ENCODE measurements at places on chromosomes 3 and 15.
A peak's percentile ranks its signal among the peaks of the same experiment; 100 is the strongest.

DNA sequence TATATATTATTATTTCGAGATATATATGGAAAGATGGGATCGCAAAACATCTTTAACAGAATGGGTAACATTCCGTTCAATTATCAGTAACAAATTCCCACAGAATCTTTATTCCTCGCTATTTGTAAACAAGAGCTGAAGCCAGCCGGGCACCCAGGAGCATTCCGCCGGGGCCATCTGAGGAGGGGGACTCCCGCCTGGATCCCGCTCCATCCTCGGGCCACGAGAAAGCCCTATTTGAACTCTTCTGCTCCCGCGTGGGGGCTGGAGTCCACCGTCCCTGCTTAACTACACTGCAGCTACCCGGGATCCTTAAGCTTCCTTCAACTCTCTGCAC is 687 bp downstream of the GPR176 start:
- DNase-seq, result no peak

DNA sequence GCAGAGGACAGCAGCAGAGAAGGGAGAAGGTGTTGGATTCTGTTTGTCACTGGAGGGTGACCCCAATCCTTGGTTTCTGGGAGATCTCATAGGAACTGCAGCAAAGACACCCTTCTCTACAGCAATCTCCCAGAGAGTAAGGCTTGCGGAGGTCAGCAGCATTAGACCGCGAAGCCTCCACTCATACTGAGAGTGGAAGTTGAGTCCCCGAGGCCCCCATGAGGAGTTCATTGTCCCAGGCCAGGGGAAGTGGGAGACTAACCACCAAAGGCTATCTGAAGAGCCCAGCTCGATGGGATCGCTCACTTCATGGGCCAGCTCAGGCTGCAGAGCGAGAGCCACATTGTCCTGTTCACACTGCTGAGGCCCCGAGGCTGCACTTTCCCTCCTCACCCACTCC is 44.6 kb downstream of the GLDN start:
- DNase-seq, result no peak

DNA sequence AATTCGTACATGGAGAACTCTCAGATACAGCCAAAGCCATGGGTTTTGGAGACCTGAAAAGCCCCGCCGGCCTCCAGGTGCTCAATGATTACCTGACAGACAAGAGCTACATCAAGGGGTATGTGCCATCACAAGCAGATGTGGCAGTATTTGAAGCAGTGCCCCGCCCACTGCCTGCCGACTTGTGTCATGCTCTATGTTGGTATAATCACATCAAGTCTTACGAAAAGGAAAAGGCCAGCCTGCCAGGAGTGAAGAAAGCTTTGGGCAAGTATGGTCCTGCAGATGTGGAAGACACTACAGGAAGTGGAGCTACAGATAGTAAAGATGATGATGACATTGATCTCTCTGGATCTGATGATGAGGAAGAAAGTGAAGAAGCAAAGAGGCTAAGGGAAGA is 23.5 kb downstream of the MYO5A start:
- no peak for DNase-seq

DNA sequence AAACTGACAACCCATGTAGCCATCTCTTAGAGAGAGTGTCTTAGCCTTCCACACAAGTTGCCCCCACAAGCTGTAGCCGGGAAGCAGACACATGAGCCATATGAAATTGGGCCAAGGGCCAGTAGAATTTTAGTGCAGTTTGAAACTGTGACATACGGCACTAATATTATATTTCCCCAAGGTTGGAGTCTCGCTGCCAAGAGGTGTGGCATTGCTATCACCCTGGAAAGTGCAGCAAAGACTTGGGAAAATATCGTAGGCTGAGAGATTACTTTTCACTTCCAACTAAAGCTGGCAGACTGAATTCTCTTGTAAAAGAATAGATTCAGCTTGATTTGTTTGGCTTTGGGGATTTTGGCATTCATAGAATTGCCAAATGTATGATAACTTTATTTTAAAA is 89.2 kb downstream of the ECT2 start:
- DNase-seq, result no peak

DNA sequence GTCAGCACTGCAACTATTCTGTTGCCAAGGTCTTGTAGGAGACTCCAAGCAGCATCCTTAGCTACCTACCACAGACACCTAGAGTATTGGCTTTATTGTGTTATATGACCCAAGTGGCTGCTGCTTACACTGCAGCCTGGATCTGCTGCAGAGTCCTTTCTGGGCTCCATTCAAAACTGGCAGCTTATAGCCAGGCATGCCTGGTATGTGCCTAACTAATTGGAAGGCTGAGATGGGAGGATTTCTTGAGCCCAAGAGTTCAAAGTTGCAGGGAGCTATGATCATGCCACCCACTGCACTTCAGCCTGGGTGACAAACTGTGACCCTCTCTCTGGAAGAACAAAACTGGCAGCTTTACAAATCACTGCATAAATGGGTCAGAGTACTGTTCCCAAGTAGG is 8.6 kb downstream of the NDUFB4 start:
- no peak for DNase-seq

GRCh38 chr3:42173307-42173706 is 82.2 kb downstream of the TRAK1 start:
- DNase-seq, result no peak

GRCh38 chr15:88708655-88709054 is 69.8 kb downstream of the ISG20 start:
- DNase-seq, result no peak

DNA sequence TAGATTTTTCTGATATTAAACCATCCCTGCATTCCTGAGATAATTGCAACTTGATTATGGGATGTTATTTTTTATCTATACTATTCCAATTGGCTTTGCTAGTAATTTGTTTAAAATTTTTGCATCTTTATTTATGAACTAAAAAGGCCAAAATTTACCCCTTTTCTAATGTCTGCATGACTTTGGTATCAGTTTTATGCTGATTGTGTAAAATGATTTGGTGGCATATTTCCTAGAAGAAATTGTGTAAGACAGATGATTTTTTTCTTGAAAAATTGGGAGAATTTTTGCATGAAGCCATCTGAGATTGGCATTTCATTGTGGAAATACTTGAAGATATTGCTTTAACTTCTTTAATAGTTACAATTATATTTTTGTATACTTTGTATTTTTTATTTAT is 183.8 kb upstream of the TBL1XR1 start:
- DNase-seq, result no peak

DNA sequence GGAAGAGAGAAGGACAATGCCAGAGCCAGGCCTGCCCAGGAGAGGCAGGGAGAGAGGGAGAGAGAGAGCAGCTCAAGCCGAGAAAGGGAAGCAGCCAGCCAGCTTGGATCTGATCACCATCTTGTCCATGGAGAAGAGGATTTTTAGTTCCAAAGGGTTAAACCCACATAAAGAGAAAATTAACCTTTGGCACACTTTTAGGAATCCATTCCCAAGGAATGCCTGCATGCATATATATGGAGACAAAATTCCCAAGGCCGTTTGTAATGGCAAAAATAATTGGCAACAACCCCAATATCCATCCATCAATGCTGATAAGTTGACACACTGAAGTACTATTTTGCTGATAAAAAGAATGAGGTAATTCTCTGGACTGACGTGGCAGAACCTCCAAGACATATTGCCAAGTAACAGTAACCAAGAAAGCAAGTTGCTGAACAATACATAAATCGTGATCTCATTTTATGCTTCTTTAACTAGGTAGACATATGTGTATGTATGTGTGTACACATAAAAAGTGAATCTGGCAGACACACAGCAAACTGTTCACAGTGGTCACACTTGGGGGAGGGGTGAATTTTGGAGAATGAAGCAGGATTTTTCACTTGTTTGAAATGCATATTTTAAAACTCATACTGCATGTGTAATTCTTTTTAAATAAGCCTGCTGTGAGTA is 7.5 kb upstream of the STRA6 start:
- no peak for DNase-seq

DNA sequence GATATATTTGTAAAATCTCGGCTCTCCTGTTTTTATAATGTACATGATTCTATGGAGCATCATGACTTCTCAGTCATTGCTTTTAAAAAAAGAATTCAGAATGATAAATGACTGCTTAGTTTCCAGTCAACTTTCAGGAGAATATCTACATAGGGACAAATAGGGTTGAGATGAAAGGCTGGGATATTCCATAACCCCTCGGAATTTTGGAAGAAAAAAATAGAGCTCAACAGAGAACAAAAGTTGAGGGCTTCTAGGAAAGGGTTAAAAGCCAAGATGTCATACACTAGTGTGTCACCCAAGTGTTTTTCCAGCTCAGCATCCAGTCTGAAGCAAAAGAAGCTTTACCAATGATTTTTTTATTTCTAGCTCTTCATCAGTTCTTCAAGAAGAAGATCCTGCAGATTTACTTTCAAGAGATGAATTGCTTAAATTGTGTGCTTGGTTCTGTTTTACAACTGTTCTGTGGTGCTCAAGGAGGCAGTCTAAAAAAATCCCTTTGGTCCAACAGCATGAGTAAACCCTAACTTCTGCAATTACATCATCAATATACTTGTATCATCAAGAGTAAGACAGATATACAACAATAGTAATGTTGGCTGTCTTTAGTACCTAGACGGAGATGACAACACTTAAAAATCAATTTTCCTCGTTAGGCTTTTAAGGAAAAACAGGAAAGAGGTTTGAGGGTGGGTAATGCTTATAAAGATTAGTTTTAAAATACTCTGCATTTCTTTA is 979 bp downstream of the UNC13C start:
- DNase-seq, result no peak

GRCh38 chr3:167814441-167814951 is 79.0 kb downstream of the SERPINI1 start:
- peak; percentile 92 for DNase-seq

DNA sequence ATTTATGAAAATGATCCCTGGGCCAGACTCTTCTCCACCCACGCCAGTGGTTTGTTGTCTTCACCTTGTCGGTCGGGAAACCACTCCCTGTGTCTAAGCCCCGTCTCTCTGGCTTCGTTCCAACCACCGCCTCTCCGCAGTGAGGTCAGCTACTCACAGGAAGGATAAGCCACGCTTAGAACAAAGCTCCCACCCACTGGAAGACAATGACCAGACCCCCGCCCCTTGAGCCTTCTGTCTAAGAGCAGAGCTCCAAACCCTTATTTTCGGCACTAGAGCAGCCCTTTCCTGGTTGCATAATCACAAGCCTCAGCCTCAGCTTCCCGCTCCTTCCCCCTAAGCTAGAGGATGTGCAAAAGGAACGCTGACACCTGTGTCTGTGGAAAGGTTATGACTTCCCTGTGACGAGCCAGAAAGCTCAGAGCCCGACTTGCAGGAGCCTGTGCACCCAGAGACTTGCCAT is 114.9 kb upstream of the MEF2A start:
- peak; percentile 43 for DNase-seq

DNA sequence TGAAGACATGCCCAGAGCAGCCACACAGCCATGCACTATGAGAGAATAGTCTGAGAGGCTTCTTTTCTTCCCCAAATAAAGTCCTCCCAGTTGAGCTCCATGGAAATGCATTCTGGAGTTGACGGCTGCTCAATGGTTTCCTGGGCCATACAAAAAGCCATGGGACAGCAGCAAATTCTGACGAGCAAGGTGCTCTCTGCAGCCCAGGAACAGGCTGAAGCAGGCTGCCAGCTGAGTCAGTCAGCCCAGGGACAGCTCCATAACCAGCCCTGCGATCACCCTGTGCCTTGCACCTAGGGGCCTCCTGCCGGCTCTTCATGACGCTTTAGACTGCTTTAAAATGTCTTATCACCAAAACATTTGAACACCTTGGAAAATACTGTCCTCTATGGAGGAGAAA is 256.3 kb upstream of the CHRNA7 start:
- no peak for DNase-seq

GRCh38 chr3:105827959-105828358 is 40.9 kb downstream of the CBLB start:
- DNase-seq, result no peak

DNA sequence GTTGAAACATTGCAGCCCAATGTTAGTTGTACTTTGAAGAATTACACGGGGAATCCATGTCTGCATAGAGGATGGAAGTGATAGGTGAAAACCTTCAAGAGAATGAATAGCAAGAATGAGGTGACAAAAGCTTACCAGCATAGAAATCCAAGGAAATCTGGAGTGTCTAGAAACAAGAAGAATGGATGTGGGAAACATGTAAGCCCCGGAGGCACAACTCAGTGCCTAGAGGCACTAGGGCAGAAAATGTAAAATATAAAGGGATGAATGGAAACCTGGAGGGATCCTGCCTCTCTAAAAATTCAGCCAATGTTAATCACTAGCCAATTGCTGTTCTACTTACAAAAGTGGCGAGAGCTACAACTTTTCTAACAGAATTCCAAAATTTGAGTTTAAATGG is 619.0 kb downstream of the TBL1XR1 start:
- DNase-seq, result no peak

- DNase-seq, result no peak
Measured at GRCh38 chr15:39427705-39428104, 153.2 kb upstream of the THBS1 start.

All from putamen (tissue), 1 donor.